ENCODE measurements at places on chromosomes 11 and 22. TPM values are rescaled to one million over a fixed set of nuclear protein-coding genes. Genes with fewer than 3 reads are reported as not detected.

DNA sequence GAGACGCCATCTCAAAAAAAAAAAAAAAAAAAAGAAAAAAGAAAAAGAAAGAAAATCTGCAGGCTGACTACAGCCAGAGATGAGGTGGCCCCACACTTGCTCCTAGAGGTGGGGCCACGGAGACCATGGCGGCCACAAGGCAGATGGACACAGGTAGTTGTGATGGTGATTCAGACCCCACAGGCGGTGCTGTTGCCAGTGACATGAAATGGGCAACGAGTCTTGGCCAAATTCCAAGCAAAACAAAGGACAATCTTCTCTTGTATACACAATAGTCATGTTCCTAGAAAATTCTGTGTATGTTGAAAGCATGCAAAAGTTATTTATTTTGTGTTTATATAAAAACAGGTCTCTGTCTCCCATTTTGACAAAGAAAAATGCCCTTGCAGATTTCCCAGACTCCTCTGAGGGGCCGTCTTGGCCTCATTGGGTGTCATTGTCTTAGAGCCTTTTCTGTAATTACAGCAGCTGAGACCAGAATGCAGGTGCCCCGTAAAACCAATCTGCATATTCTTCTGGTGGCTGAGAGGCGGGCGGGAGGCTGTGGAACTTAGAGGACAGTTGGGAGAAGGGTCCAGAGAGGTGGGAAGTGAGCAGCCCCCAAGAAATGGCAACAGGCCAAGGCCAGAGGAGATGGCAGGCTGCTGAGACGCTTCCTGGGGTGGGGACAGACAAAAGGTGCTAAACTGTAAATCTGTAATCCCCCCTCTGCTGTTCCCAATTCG, 22.5 kb upstream of the DAGLA start:
- no peaks in the 10 kb centered on the region for H3K36me3 ChIP-seq
- no peaks in the 10 kb centered on the region for H3K4me1 ChIP-seq
- H3K27me3 ChIP-seq: peaks cover 5% of the 10 kb centered on the region
- no peak overlapping the region for H3K4me3 ChIP-seq

DNA sequence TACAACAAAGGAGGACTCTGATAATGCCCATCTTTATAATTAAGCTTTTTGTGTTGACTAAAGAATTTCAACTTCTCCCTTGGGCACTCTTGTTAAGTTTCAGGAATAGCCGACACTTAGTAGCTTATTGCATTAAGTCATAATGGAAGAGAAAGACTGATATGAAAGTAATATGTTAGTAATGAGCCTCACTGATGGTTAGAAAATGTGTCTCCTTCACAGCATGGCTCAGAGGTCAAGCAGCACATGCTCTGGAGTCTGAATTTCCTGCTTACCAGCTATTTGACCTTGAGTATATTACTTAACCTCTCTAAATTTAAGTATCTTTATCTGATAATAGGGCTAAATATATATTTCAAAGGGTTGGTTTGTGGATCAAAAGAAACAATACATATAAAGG, 39.0 kb downstream of the PDGFD start:
- no peak overlapping the region for H3K4me3 ChIP-seq
- no peaks in the 10 kb centered on the region for H3K27me3 ChIP-seq
- H3K27ac ChIP-seq: no peak overlapping the region
- H3K4me1 ChIP-seq: no peaks in the 10 kb centered on the region

Gene KRTAP5-2
- not detected for total RNA-seq

GRCh38 chr11:116505298-116506262, 267.2 kb downstream of the BUD13 start:
- H3K27ac ChIP-seq: no peak overlapping the region
- H3K4me1 ChIP-seq: no peaks in the 10 kb centered on the region
- H3K36me3 ChIP-seq: no peaks in the 10 kb centered on the region
- peaks cover 25% of the 10 kb centered on the region for H3K27me3 ChIP-seq
